GM06990 (cell line): ENCODE measurements at places on chromosomes 6 and 20.

- no peak for DNase-seq
Observed at GRCh38 chr6:92700411-92700810, 718.9 kb downstream of the EPHA7 start.

DNA sequence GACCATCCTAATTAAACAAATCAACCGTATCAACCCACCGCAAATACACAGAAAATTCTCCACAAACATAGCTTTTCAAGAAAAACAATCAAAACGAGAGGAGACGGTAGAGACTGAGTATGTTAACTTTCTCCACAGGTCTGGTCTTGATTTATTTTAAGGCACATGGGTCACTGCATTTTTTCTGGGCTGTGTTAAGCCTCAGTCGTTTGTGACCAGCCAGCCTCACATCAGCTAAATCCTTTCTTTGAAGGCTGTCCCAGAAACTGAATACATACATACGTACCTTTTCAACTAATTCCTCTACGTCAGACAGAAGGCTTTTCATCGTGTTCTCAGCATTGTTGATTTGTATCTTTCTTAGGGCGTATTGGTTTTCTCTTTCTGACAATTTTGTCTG lies 69.4 kb downstream of the LAMA4 start:
- DNase-seq: no peak

- DNase-seq: no peak
Observed at GRCh38 chr6:105611606-105612005, 208.7 kb upstream of the PREP start.

DNA sequence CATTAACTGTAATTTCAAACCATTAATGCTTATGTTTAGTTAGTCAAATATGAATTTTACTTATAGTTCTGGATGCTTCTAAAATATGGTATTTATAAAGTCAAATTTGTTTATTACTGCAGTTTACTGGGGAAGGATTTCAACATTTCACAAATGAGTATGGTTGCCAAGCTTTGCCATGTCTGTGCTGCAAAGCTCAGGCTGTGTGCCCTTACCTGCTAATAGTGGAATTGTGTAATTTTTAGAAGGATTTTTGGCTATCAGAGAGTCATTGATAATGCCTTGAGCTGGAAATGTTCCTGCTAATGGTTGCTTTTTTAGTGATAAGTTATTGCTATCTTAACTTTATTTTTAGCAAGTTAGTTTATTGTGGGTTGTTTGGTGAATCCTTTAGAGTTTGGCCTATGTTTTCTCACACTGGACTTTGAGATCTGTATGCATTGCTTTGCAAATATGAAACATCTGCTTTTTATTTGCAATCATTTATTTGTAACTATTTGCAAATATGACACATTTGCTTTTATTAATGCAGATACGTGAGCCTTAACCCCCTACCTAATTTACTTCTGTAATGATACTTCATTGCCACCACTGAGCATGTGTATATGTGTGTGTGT lies 105.8 kb downstream of the CD109 start:
- no peak for DNase-seq

- DNase-seq: no peak
Observed at GRCh38 chr6:134784336-134784735, 165.6 kb downstream of the ALDH8A1 start.

DNA sequence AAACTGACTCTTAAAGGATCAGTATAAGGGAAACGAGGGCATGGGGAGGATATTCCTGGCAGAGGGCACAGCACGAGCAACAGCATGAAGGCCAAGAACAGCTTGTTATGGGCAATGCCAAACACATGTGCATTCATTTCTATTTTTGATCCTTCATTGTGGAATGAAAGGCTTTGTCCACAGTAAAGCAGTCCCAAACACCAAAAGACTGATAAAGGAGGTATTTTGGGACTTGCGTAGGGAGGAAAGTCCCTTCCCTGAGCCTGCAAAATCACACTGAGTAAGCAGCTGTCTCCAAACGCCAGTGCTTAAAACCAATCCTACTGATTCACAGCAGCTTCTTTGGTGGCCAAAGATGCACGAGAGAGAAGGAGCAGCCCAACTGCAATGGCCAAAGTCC lies 138.2 kb downstream of the UNC5CL start:
- DNase-seq: no peak

DNA sequence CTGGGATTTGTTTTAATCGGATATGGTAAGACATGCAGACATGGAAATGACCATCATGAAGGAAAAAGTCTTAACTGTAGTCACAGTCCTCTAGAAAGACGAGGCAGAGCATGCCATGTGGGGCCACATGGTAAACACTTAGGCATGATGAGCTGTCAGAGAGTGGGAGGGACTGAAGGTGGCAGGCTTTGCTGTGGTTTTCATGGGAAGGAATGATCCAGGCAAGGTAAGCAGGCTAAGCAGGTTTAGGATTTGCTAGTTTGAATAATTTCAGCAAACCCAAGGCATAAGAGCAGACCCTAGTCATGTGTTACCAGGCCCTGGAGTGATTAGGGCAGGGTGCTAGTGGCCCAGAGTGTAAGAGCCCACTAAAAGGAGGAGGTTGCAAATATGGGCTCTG lies 47.2 kb upstream of the STMND1 start:
- no peak for DNase-seq

DNA sequence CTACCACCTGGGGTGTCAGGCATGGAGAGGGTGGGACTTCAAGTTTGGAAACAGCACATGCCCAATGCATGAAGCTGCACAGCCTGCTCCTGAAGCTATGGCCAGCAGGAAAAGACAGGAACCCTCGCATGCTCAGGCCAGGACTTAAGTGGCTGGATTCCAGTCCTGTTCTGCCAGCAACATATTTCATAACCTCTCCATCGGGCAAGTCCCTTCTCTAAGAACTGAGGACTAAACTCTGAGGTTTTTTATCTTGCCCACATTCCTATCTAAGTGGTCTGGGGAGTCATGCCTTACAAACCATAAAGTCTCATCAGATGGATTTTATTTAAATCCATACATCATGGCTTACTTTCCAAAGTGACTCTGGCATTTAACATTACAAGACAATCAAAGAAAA lies 27.5 kb upstream of the AGPAT4 start:
- DNase-seq: no peak

- DNase-seq: no peak
Observed at GRCh38 chr6:84764332-84765049, at the start of gene TBX18. TSS of gene TBX18 (minus strand) at chr6:84764598. CDS start at chr6:84764181, 417 bp downstream.

GRCh38 chr20:52612046-52612632 lies 360.0 kb upstream of the TSHZ2 start:
- no peak for DNase-seq

- DNase-seq: no peak
Observed at GRCh38 chr6:114762145-114762544, 419.3 kb upstream of the HS3ST5 start.

DNA sequence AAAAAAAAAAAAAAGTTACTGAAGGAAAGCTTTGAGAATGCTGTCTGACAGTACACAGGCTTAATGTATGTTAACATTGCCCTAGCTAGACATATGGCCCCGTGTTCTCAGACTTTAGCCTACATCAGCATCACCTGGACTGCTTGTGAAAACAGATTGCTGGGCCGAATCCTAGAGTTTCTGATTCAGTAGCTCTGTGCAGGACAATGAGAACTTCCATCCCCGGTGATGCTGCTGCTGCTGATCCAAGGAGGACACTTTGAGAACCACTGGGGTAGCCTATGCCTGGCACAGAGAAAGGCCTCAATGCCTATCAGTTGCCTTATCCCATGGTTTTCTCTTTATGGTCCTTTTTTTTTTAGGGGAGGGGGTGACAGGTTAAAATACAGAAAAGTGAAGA lies 1.6 kb downstream of the HCK start:
- DNase-seq: no peak

DNA sequence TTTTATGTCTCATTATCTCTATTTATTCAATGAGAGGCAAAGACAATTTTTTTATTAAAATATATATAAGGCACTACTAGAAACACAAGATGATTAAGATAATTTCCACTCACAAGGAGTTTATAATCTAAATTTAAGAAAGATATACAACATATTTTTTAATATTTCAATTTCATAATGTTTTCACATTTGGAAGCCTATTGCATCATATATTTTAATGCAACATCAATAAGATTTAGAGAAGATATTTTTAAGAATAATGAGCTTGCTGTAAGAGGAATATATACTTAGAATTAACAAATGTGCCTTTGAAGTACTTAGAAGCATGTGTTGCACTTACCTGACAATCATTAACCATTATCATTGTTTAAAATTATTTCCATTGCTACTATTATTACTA lies 597.7 kb upstream of the BTBD3 start:
- no peak for DNase-seq

DNA sequence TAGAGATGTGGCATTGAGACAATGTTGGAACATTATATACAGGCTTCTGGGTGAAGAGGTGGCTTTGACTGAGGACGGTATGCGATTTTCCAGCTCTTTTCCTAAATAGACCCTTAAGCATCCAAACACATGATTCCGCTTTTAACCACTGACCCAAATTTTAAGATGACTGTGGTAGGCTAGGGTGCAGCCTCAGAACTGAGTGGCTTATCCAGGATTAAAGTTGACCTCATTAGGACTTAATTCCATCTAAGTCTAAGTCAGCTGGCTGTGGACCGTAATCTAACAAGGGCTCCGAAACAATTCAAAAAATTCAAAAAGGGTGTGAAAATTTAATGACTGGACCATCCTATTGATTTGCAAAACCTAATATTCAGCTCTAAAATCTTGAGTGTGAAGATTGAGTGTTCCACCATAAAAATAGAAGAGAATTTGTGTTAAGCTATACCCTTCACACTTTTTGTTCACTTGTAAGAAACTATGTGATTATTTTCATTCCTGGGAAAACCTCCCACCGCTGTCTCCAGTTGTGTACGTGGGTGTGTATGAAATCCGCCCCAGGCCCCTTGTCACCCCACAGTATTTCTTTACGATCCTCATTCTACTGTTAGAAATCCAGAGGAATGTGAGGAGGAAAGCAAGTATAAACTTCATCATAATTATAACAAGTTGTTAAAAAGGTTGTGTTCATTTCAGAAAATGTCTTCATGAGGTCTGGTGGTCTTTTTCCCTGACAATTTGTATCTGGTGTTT lies 2.7 kb downstream of the PCMTD2 start:
- DNase-seq: no peak

DNA sequence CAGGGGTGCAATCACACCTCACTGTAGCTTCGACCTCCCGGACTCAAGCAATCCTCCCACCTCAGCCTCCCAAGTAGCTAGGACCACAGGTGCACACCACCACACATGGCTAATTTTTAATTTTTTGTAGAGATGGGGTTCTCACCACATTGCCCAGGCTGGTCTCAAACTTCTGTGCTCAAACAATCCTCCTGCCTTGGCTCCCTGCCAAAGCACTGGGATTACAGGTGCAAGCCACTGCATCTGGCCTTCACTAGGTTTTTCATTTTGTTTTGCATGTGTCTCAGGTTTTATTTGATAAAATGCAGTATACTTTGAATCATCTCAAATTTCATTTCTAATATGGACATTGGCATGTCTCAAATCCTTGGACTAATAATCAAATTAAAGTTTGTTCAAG lies 98.7 kb downstream of the SLC16A10 start:
- DNase-seq: no peak

GRCh38 chr6:42788671-42789070 lies 6.8 kb downstream of the BICRAL start:
- no peak for DNase-seq

GRCh38 chr6:4055420-4056041 lies 23.4 kb downstream of the FAM217A start:
- no peak for DNase-seq

- DNase-seq: no peak
Observed at GRCh38 chr20:21166801-21167200, 40.9 kb downstream of the KIZ start.

GRCh38 chr6:32943864-32944649 lies 3.2 kb upstream of the HLA-DMB start:
- DNase-seq: peak; percentile 83

DNA sequence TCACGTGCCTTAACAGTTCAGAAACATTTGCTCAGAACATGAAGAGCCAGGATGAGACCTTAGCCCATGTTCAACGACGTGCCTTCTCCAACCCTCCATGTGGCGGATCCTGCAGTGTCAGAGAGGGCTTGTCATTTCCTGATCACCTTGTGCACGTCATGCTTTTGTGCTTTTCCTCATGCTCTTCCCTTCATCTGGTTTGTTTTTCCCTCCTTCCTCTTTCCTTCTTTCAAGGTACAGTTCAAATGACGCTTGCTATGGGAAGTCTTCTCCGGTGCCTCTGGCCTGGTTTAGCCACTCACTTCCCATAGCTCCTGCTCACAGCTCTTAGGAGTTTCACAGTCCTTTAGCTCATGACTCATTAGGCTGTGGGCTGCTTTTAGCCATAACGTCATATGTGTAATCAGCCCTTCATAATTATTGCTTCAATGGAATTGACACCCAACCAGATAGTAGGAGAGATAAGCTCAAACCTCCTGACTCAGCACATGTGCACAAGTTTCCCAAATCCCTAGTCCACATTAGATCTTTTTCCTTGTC lies 102.7 kb upstream of the CNKSR3 start:
- DNase-seq: no peak

DNA sequence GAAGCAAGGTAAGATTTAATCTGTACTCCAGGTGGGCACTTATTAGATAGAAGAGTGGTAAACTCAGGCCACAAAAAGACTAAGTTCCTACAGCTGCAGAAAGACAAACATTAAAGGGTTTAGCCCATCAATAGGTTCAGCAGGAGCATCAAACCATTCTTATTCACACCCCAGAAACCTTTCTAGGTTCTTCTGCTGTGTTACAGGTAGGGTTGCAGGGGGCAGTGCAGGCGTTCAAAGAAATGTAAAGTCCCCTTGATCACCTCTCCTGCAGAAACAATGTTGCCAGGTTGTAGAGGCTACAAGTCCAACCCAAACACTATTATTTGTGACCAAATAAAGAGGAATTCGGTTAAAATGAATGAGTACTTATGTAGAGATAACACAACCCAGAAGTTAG lies 31.8 kb downstream of the PHACTR1 start:
- DNase-seq: no peak

DNA sequence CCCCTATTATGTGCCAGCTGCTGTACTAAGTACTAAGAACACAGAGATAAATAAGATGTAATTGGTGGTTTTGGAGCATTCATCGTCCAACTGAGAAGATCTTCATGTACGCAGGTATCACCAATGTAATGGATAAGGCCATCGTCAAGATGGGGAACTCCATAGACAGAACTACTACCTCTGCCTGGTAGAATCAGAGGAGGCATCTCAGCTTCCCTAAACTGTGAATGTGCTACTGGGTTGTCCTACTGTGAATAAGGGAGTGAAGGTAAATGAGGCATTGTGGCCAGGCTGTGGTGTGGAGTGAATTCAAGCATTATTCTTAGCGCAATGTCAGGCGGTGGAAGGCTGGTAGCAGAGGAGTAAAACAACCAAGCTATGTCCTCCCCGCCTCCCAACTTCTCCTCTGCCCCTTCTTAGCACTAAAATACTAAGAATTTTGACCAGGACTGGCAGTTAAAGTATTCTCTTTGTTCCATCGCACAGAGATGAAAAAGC lies 68.2 kb downstream of the TBC1D7 start:
- no peak for DNase-seq

- DNase-seq: no peak
Observed at GRCh38 chr20:32762754-32763201, 593 bp downstream of the DNMT3B start.

- DNase-seq: no peak
Observed at GRCh38 chr6:20309186-20309585, 92.5 kb upstream of the E2F3 start.

- DNase-seq: no peak
Observed at GRCh38 chr20:20680991-20681508, 31.4 kb downstream of the RALGAPA2 start.
